Transverse colon (tissue), 4 donors: ENCODE measurements at places on chromosomes 4 and X.

GRCh38 chrX:83511208-83511607 lies 3.1 kb downstream of the POU3F4 start:
- DNase-seq: no peak

GRCh38 chrX:154114652-154115051 lies 17.1 kb upstream of the MECP2 start:
- no peak for DNase-seq

DNA sequence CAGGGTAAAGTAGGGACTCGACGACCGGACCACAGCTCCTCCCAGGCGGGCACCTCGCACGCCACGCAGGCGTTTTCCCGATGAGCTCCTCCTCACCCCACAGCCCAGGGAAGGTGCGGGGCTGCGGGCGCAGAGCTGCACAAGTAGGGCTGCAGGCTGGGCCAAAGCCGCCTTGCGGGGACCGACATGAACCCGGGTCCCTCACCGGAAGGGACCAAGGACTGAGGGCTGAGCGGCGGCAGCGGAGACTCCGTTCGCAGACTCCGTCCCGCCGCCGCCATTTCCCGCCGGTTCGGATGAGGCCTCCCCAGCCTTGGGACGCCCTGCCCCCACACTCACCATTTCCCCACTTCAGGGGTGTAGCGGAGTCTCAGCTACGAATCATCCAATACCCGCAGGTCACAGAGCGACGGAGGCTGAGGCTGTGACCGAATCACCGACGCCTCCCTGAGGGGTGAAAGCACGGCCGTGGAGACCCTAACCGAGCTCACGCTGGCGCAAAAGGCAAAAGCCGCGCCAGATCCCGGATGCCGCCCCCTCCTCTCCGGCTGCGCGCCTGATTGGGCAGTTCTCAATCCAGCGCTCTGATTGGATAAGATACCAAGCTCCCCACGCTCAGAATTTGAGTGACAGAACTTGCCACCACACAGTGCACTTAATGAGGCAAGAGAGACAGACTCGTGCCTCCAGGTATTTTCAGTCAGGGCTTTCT lies at the start of gene ZNF732:
ZNF732 (minus strand) TSS at position 506 of the 712 bp plus-strand sequence; CDS start at position 342, 164 bp downstream.
- DNase-seq: no peak

- peak; percentile 12 for DNase-seq
These were observed 255 bp downstream of the GYG2 start for GRCh38 chrX:2828959-2829411.

DNA sequence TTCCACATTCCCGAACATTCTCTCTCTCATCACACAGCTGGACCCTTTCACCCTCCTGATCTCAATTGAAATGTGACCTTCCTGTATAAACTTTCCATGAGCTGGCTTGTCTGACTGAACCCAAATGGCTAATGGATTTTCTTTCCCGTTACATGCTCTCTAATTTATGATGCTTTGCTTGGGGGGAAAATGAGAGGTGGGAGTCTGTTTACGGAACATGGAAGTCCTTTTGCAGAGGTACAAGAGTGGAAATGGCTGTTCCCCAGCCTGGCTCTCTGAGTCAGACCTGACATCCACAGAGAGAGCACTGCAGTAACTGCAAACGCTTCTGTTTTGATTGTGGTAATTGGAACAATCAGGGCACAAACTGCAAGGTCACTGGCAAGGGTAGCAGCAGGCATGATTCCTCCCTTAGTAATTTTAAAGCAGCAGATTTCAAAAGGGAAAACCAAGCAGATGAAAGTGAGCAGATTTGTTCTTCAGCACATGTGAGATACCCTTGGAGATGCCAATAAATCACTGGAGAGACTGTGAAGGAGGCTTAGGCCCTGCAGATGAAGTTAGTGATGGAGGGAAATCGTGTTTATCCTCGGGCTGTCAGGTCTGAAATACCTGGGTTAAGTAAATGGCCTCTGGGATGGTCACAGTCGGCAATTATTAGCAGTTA lies 83.9 kb downstream of the SNCA start:
- DNase-seq: no peak

DNA sequence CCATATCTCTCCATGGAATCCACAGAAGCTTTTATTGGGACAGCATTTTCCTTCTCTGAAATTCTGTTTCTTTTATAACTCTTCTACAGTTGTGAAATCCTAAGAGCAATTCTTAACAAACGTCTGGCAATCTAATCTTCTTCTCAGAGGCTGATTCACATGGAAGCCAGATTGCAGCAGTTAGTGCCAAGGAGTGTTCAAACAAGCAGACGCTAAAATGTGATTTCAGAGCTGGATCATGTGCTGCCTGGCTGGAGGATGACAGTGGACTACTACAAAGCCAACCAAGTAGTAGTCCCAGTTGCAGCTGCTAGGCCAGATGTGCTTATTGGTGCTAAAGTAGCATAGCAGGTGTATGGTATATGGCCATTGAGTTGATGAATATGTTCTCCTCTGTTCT lies 27.7 kb upstream of the GLRB start:
- peak; percentile 9 for DNase-seq

DNA sequence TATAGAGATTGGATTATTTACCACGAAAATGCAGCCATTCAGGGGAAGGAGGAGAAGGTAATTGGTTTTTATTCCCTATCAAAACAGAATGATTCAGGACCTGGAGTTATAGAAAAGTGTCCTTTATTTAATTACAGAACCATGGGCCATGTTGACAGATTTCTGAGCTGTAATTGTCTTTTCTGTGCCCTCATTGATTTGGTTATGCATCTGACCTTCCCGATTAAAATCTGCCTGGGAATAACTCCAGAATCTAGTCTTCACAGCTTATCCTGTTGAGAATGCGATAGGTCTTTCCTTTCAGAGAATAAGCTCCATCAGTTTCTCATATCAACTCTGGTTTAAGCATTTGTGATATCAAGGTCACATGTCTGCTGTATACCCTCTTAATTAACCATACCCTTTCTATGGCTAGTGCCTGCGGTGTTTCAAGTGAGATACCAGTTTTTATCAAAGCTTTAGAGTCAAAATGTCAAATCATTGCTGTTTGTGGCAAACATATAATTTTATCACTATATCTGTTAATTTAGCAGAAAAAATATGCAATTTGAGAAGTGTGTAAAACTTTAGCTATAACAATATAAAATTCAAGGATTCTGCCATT lies 37.2 kb upstream of the ANK2 start:
- no peak for DNase-seq

DNA sequence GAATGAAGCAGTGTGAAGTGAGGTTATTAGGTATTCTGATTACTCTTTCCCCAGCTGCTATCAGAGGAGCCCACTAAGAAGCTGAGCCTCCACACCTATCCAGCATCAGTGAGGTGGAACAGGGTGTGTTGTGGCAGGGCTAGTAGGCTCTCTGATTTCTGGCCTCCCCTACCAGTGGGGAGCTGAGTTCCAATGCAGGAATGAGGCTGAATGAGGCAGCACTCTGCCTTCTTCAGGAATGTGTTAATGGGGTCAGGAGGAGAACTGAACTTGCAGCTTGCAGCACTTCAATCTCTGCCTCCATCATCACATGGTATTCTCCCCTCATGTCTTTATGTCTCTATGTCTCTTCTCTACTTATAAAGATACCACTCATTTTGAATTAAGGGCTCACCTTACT lies 26.9 kb downstream of the SOX3 start:
- no peak for DNase-seq

- DNase-seq: no peak
These were observed 457 bp downstream of the TFE3 start for GRCh38 chrX:49042581-49043219.

GRCh38 chr4:154433543-154433942 lies 58.1 kb downstream of the DCHS2 start:
- DNase-seq: no peak

GRCh38 chr4:40140196-40140595 lies 56.6 kb upstream of the RHOH start:
- no peak for DNase-seq

- no peak for DNase-seq
These were observed 125.9 kb downstream of the SHISA3 start for GRCh38 chr4:42523066-42523718.

DNA sequence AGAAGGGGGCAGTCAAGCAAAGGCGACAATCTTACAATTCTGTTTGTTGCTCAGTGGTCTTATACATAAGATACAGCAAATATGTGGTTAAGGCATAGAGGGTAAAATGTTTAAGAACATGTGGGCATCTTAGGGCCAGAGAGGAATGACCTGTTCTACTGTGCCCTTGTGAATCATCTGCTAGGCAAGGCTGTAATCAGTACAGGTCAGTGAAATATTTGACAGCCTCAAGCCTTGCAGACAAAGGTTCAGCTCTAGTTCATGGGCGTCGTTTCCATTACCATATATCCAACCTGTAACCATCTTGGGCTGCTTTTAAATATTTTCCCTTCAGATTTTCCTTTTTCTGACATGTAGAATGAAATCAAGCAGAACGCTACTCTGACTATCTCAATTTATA lies 37.3 kb downstream of the AGA start:
- no peak for DNase-seq

DNA sequence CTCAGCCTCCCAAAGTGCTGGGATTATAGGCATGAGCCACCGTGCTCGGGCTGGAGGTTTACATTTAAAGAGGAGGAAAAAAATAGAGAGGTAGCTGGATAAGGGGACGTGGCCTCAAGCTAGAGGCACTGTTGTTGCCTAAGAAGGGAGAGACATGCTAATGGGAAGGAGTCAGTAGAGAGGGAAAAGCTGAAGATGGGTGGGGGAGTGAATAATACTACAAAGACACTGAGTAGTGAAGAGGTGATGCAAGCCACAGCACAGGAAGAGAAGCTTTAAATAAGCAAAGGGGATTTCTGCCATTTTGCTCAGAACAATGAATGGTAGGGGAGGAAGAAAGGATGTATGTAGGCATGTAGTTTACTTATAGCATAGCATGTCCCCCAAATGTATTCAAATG lies 11.5 kb upstream of the AP1S2 start:
- DNase-seq: no peak

DNA sequence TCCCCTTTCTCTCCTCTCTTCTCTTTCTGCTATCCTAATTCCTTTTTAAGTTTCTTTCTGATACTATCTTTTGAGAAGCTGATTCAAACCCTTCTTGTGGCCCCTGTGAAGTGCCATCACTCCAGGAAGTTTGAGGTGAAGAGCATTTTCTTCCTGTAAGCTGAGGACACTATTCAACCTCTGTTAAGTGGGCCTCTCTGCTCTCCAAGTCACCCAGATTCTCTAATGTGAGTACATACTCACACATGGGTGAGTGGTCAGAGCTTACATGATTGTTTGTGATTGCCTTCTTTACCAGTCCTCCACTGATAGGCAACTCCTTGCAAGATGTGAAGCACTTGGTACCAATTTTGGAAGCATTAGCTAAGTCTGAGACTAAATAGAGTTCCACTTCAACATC lies 18.4 kb upstream of the SMIM10L2A start:
- no peak for DNase-seq

DNA sequence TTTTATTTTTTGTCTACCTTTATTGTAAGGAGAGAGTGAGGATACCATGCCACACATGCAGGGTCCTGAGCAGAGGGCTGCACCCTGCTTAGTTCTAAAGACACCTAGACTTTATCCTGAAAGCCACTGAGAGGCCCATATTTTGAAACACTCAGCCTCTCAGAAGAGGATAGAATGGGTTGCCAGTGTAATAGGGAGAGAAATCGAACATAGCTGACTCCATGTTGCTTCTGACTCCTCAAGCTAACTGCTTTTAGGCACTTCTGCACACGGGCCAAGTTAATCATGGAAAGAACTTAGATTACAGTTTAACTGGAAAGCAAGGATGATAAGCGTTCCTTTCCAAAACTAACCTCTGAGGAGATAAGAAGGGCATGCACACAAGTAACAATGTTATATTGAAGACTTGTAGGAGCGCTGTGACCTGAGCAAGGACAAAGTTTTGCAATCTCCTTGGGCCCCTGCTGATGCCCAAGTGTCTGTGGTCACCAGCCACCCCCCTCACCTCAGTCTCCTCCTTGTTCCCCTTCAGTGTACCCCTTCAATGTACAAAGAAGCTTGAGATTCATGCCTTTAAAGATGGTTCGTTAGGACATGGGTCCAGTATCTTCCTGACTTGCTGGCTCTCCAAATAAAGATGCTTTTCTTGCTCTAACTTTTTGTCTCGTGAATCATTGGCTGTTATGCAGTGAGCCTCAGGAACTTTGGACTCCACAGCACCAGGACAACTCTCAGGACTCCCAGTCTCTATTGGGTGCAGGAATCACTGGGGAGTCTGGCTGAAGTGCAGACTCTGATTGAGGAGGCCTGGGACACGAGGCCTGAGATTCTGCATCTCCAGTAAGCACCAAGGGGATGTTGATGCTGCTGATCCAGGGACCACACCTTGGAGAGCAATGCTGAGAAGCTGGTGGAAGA lies 25.4 kb upstream of the CD99 start:
- DNase-seq: no peak

- no peak for DNase-seq
These were observed at the start of gene HELT for GRCh38 chr4:185017964-185018772. Gene HELT, plus strand, starts transcription at chr4:185018490. Its CDS starts 439 bp downstream, at chr4:185018929.

DNA sequence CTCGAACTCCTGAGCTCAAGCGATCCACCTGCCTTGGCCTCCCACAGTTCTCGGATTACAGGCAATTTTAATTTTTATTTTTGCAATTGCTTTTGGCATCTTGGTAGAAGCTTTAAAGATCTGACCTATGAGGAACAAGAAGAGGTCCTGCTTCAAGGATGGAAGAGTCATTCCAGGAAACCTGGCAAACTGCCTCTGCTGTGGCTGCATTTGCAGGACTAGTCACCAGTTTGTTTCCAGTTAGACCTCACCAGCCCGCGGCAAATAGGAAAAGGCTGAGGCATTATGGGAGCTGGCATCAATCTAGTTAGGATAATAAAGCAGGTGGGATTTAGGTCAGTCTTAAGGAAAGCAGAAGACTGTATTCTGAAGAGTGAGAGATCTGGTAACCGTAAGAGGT lies 51.9 kb upstream of the LAS1L start:
- DNase-seq: no peak

- DNase-seq: no peak
These were observed 30.7 kb downstream of the MID1IP1 start for GRCh38 chrX:38831949-38832348.

DNA sequence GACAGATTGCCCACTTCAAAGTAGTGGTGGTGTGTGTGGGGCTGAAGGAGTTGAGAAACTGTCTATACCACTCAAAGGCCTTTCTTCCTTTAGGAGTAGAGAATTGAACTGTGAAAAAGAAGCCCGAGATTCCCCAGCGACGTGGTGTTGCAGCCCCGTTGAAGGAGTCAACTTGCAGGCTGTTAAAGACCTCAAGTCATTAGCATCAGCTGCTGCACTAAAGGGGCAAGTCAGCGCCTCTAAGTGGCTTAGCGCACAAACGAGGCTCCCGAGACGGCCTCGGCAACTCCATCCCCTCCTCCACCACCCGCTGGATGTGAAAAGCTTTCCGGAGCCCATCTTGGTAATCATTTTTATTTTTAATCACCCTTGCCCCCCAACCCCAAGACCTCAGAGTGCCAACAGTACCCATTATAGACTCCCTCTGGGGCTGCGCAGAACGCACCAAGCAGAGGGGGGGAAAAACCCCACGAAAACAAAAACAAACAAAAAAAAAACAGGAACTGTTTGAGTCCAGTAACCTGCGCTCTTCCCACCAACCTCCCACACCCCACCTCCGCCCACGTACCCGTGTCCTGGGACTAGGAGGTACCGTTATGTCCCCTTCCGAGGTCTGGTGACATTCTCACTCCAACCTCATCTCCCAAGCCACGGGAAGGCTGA lies 913 bp upstream of the PRDM8 start:
- DNase-seq: no peak

GRCh38 chr4:8922481-8922880 lies 50.8 kb upstream of the HMX1 start:
- DNase-seq: no peak
